ENCODE measurements at places on chromosomes 4 and X. TPM values are rescaled to one million over a fixed set of nuclear protein-coding genes. Genes with fewer than 3 reads are reported as not detected.

GRCh38 chr4:77652237-77652897 is 46.7 kb downstream of the CXCL13 start:
- no peak for DNase-seq

DNA sequence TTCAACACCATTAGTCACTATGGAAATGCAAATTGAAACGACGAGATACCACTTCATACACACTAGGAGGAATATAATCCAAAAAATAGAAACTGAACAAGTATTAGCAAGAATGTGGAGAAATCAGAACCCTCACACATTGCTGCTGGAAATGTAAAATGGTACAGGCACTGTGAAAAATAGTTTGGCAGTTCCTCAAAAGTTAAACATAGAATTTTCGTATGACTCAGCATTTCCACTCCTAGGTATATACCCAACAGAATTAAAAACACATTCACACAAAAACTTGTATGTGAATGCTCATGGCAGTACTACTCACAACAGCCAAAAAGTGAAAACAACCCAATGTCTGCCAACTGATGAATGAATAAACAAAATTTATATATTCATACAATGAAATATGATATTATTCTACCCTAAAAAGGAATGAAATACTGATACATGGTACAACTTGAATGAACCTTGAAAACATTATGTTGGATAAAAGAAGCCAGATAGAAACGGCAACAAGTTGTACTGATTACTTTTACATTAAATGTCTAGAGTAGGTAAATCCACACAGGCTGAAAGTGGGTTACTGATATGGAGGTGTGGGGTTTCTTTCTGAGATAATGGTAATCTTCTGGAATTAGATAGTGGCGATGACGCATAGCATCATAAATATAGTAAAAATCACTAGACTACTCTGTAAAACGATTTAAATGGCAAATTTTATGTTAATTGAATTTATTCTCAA is 22.3 kb downstream of the TEC start:
- no peak for DNase-seq

DNA sequence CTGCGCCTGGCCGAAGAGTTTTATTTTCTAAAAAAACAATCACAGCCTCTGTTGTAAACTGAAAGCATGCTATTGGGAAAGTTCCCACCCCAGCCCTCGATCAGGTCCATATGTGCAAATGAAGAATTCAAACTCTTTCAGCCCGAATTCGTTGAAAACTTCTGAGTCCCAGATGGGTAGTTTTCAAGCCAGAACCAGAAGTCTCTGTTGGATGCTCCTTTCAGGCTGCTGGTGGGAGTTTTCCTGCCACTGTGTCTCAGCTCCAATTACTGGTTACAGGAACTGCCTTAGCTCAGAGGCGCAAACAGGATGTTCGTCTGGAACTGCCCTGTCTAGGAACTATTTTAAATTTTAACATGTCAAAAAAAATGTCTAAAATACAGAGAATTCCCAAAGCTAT is 9.3 kb upstream of the ALG13 start:
- DNase-seq = no peak

GRCh38 chr4:66522244-66522643 is 852.0 kb upstream of the EPHA5 start:
- DNase-seq = no peak

DNA sequence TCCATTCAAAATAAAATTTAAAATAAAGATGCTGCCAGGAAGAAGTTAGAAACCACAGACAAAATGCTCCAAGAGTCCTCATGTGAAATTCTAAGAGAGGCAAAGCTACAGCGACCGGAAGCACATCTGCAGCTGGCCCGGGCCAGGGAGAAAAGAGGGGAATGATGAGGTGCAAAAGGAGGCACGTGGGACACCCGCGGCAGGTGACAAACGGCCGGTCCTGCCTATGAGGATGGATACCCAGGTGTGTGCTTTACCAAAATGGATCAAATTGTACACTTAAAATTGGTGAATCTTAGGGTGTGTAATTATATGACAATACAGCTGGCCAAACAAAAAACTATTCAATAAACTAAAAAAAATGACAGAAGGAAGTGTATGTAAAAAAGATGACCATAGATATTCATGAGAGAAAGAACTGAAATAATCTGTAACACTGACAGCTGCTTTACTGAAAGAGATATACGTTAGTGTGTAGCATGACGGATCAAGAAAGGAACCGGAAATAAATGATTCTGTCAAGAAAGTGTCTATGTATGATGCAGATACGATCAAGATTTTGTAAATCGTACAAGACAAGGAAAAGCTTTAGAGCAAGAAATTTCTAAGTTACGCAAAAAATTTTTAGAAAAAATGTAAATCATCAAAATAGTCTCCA is 29.5 kb downstream of the PPP2R3B start:
- no peak for DNase-seq

DNA sequence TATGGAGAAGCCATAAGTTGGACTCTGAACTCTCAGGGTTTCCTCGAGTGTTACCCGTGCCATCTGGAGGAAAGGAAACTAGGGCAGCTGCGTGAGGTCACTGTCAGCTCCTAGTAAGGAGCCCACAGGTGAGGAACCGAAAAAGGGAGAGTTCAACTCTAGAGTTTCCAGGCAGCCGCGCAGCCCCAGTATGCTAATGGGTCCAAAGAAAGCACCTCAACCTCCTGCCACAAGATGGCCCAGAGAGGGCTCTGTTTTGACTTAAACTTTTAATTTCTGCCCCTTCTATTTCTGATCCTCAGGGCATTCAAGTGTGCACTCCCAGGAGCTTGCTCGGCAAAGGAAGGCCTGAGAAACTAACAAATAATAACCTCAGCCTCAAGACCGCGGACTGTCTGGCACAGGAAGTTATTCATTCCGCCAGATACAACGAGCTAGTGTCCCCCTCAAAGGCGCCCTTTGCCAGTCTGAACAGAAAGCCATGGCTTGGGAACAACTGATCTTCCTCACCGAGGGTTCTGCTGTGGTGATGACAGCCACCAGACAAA is 13.9 kb downstream of the SCARB2 start:
- DNase-seq = peak; percentile 44

- no peak for DNase-seq
Observed at GRCh38 chrX:142446349-142446748, 241.3 kb upstream of the MAGEC2 start.

GRCh38 chrX:87525771-87526229 is 8.2 kb downstream of the KLHL4 start:
- DNase-seq = no peak

DNA sequence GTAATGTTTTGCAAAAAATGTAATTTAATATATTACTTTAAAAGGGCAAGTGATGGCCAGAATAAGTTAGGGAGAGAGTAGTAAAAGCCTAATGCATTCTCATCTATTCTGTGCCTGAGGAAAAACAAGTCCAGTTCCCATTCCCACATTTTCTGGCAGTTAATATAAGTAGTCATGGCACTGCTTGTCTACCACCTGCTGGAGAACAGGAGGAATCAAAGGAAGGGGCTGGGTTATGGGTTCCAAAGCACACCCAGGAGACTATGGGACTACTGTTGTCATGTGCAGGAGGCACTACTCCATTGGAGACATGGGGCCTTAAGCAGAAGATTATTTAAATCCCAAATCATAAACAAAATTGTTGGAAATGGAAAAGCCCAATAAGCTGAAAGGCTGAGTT is 2618.6 kb downstream of the ARAP2 start:
- DNase-seq = no peak

CCDC110 gene
- 0.30 TPM for polyA plus RNA-seq

GPR173 gene
- 1.5 TPM for polyA plus RNA-seq

IGSF1 gene
- 0.89 TPM for polyA plus RNA-seq

TMEM35A gene
- polyA plus RNA-seq = 0.48 TPM

GABRE gene
- 13.4 TPM for polyA plus RNA-seq

Data from thymus (tissue), 14 donors.